ENCODE measurements at places on chromosomes 6 and 20.

DNA sequence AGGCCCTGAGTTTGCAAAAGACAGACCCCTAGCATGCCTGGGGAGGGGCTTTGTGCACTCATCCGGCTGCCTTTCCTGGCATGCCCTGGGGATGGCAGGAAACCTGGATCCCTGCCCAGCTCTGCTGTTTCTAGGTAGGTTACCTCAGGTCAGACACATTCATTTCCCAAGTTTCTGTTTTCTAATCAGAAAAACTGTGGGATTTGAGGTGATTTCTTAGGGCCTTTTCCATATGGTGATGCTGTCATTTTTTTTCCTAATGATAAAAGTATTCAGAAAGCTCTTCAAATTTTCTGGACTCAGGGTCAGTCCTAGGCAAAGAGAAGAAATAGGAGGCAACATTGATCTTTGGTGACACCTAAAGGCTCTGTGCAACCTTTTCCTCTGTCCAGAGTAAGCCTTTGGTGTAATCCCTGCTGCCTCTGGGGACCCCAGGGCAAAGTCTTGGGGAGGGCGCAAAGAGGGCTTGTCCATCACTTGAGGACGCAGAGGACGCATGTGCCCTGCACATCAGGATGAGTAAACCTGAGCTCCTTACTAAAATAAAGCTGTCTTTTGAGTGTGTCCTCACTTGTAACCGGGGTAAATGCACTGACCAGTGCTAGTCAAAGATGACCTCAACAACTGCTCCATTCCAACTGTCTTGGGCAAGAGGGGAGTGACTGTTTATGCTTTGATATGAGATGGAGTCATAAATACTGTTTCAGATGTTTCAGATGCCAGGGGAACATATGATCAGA, 13.5 kb upstream of the TRAM2 start:
- peak; percentile 76 for DNase-seq

- no peak for DNase-seq
These were observed 20.6 kb upstream of the FAM209A start for GRCh38 chr20:56503916-56504315.

DNA sequence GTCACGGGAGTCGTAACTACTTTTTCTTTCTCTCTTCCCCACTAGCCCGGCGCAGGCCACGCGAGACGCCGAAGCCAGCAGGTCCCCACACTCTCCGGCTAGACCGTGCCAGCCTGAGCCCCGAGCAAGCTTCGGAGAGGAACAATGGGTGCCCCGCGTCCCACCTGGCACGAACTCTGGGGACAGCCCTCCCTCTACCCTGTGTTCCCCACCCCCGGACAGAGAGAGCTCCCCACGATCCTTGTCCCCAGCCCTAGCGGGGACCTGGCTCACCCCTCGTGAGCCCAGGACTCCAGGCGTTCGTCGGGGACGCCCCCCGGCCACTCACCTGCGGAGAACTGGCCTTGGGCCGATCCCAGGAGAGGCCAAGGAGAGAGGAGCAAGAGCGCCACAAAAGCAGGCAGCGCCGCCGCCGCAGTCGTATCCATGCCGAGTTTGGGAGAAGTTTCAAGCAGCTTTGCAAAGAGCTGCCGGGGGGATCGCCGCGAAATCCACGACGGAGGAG, 416 bp downstream of the PTPRK start:
- DNase-seq, result peak; percentile 74

DNA sequence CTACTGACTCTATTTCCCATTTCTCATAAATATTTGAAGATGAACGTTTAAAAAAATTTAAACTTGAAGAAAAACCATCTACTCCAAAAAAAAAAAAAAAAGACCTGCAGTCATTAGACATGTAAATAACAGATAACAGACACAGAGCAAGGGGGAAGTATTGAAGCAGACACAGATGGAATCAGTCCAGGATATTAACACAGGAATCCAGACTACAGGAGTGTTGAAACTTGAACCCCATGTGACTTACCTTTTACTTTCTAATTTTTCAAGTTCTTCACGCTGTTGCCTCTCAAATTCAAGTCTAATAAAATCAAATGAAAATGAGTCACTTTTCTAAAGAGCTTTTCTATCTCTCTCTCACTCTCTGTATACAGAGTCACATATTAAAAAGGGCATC, 191.8 kb downstream of the KIF16B start:
- no peak for DNase-seq

DNA sequence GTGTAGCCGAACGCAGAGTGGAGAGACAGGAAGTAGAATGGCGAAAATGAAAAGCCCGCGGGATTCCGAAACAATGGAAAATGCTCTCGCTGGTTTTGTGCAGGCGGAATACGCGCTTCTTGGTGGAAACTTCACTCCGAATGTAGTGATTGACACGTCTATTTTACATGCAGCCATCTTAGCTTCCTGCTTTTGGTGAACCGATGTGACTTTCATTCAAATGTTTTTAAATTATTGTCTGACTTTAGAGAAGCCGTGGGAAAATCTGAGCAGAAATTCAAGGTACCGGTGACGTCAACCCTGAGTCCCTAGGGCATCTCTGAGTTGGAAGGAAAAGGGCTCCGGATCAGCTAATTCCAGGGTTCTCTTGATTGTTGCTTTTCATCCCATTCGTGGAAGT, 11.4 kb downstream of the GPX5 start:
- peak; percentile 42 for DNase-seq

- DNase-seq, result no peak
These were observed 25.5 kb downstream of the PDE10A start for GRCh38 chr6:165637586-165637985.

- no peak for DNase-seq
These were observed 545.4 kb upstream of the JAG1 start for GRCh38 chr20:11219192-11219591.

GRCh38 chr6:39224523-39225182, 4.6 kb downstream of the KCNK5 start:
- no peak for DNase-seq

GRCh38 chr6:41036186-41036585, 2.8 kb downstream of the UNC5CL start:
- DNase-seq, result no peak

DNA sequence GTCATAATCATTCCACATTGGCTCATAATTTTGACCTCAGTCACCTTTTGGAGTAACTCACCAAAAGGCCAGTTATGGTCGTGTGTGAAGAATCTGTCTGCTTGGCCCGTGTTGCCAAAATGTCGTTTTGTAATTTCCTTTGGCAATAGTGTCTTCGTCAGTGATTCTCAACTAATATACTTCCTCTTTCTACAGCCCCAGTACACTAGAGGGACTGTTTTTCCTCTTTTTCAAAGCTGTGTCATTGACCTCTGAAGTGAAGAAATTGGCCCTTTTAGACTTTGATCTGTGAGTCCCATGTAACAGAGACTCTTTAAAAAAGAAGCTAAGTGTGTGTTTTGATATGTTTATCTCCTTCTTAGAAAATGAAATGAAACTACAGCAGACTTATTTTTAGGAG, 5.2 kb downstream of the FOXO3 start:
- peak; percentile 78 for DNase-seq

DNA sequence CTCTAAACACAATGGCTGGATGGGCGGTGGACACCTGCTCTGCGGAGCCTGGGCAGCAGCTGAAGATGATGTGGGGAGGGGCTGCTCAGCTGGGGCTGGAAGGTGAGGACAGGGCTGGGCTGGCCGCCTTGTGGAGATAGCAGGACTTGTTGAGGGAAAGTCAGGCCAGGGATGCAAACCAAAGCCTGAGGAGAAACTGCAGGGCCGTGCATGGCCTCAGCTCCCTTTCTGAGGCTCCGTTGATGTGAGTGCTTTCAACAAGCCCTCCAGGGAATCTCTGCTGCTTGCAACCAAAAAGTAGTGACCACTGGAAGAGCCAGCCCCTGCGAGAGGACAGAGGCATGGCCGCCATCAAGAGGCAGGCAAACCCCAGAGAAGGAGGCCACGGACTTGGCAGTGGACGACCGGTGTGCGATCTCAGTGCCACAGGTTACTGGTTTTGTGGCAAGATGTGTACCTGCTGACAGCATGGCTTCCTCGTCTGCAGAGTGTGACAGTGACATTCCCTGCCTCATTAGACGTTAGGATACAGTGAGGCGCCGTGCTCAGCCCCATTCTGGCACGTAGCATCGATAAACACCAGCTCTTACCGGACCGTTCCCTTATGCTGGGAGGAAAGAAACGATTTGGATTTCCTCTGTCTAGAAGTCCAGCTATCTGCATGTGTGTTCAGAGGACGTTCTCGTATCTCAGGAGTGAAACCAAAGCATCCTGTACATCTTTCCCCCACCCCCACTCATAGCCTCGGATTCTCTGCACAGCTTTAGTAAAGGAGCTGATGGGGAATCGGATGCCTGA, 37.9 kb downstream of the ERMARD start:
- DNase-seq, result no peak

DNA sequence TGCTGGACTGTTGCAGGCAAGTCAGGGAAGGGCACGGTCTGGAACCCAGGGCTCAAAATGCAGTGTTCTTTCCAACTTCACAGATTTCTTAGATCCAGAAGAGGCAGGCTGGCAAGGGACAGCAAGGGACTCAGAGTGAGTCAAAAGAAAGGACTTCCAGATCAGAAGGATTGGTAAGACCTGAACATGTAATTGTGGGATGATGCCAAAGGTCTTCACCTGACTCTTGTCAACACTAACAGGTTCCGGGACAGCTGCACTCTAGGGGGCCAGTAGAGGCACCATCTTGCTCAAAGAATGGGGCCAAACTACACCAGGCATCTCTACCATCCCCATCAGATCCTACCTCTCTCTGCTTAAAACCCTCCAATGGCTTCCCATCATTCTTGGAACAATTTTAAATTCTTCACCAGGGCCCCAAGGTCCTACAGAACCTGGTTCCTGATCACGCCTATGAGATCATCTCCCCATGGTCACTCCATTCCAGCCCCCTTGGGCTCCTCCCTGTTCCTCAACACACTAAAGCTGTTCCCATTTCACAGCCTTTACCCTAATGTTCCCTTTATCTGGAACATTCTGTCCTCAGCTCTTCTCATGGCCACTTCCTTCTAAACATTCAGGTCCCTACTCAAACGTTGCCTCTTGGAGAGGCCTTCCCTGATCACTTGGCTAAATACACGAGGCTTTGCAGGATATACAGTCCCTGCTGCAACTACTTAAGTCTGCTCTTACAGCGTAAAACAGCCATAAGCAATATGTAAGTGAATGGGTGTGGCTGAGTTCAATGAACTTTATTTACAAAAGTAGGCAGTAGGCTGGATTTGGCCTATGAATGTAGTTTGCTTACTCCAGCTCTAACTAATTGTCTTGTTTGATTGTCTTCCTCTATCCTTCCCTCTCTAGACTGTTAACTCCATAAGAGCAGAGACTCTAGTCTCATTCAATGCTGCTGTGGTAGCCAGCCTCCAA, 29.6 kb upstream of the TTPAL start:
- no peak for DNase-seq

DNA sequence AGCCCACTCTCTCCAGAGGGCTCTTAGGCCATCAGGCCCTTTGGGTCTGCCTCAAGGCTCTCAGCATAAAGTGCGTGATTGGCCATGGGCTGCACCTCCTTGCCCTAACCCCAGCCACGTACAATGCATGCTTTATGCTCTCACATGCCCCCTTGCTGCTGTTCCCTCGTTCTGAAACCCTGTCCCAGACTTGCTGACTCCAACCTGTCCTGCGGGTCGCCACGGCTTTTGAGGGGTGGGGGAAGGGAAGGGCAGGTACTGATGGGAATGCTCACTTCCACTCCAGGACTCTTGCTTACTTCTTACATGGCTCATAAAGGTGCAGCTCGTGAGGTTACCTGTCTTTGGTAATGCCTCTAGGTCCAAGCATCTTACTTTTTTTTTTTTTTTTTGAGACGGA, 6.0 kb downstream of the ARMC12 start:
- DNase-seq, result no peak

- no peak for DNase-seq
These were observed 107.3 kb downstream of the OGFRL1 start for GRCh38 chr6:71395731-71396409.

GRCh38 chr6:107793191-107793590, 30.9 kb downstream of the SCML4 start:
- no peak for DNase-seq

DNA sequence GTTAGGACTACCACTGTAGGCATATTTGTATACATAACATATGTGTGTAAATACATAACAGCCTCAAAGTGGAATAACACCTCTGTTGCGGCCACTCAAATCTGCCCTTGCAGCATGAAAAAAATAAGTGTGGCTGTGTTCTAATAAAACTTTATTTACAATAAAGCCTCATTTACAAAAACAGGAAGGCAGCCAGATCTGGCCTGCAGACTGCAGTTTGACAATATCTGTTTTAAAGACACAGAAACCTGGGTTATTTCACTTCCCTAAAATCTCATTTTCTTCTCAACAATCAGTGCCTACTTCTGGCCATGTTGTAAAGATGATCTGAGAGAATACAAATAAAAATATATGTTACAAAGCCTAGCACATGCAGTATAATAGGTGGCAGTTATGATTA, 53.9 kb upstream of the SCML4 start:
- no peak for DNase-seq

GRCh38 chr6:89297695-89298351, 17.3 kb downstream of the GABRR2 start:
- DNase-seq, result peak; percentile 81

DNA sequence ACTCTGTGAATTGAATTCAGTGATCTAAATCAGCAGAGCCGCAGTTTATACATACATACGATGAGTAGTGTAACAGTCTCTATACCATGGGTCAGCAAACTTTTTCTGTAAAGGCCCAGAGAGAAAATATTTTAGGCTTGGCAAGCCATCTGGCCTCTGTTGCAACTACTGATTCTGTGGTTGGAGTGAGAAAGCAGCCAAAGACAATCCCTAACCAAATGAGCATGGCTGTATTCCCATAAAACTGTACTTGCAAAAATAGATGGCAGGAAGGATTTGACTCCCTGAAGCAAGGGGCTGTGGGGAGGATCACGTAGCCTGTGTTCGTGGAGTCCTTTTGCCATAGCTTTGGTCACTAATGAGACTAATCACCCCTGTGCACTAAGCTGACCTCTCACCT, 17.9 kb upstream of the MOCS1 start:
- peak; percentile 72 for DNase-seq

DNA sequence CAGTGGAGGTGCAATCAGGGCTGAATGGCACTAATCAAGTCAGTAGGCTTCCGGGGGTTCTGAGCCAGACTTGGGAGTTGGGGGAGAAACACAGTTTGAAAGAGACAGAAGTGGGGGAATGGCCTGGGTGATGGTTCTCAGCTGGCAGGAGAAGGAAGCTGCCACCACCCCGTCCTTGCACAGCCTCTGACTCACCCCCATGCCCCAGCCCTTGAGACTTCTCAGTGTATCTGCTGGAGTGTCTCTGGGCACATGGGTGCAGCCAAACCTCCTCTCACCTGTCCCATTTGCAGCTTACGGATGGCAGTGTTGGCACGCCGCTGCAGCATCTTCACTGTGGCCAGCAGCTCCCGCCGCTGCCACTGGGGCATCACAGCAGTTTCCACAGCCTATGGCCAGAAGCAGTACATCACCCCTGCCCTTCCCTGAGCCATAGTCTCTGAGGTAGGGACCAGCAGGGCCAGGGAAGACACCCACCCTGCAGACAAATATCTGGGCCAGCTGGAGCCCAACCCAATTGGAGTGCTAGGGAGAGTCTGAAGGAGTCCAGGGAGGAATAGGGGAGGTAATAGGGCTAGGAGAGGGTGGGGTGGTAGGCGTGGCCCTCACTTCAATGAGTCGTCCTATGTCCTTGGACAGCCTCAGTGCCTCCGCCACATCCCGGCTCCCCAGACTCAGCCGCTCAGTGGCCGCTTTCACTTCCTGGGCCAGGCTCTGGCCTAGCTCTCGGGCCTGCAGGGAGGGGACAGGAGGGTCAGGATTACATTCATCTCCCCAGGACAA, 11.2 kb downstream of the AARS2 start:
- DNase-seq, result no peak
